Amygdala (tissue), 56 donors: ENCODE measurements at places on chromosomes 6 and 20.

DNA sequence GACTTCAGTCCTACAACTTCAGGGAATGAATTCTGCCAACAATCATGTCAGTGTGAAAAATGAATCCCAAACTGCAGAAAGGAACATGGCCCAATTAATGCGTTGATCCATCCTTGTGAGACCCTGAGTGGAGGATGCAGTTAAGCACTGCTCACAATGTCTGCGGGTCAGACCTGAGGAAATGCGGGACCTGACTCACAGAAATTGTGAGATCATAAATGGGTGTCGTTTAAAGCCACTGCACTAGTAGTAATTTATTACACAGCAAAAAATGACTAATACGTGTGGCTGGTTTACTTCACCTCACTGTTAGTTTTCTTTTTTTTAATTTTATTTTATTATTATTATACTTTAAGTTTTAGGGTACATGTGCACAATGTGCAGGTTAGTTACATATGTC, 505.0 kb downstream of the PRKN start:
- DNase-seq, result no peak

- DNase-seq, result no peak
Measured at GRCh38 chr6:89257346-89257745, 40.2 kb upstream of the GABRR1 start.

DNA sequence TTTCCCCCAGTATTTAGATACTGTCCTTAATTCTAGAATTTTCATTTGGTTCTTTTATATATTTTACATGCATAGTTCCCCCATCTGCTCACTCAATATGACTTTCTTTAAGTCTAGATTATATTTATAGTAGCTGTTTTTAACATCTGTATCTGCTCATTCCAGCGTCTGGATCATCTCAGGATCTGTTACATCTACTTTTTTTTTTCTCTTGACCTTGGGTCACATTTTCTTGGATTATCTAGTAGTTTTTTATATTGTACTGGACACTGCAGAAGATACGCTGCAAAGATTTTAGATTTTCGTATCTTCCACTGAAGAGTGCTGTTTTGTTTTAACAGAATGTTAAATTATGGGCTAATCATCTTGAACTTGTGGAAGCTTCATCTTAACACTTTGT, 20.7 kb downstream of the RAB22A start:
- DNase-seq, result no peak

GRCh38 chr20:58194175-58194791, 34.2 kb downstream of the ANKRD60 start:
- no peak for DNase-seq

DNA sequence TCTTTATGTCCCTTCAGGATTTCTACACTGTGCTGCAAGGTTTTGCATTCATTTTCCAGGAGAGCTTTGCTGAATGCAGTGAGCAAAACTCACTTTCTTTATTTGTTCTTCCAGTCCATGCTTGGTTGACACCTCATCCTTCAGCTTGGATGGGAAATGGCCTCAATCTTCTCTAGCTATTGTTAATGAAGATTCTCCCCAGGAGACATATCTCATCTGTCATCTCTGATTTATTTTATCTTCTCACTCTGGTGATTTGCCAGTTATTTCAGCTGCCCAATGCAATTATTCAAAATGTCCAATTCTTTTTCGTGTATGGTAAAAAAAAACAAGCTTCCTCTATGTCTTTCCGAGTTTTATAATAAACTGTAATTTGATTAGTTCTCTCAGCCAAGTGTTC, 77.9 kb upstream of the PAK5 start:
- no peak for DNase-seq

- no peak for DNase-seq
Measured at GRCh38 chr6:129184808-129185366, 301.9 kb downstream of the LAMA2 start.

DNA sequence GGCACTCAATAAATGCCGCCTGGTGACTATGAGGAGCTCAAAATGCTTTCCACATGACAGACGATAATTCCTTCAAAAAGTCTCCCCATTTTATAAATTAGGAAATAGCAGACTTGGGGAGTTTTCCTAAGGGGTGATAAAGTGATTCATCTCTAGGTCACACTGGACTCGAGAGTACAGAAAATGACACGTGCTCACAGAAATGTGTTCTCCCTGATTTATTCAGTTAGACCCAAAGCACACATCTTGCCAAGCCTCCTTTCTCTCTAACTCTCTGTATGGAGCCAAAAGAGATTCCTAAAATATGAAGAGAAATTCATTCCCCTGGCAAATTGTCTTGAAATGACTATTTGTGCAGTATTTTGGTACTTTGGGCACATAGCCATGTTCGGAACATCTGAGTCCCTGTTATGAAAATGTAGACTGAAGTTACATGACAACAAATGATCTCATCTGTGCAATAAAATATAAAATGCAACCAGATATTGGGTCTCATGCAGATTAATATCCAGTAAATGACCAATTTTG, 381.1 kb downstream of the TFAP2B start:
- no peak for DNase-seq

DNA sequence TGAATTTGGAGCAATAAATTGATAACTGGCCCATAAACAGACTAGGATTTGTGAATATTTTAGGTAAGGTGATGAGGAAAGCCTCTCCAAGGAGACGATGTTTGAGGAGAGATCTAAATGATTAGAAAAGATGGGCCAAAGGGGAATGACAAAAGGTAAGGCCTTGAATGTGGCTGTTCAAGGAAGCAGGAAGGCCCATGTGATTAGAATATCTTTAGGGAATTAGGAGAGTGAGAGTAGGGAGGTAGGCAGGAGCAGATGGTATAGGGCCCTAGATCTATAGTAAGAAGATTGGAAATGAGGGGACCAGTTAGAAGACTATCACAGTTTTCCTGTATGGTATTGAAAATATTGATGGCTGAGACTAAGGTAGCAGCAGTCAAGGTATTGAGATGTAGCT, 6.7 kb downstream of the HSF2 start:
- DNase-seq, result no peak

DNA sequence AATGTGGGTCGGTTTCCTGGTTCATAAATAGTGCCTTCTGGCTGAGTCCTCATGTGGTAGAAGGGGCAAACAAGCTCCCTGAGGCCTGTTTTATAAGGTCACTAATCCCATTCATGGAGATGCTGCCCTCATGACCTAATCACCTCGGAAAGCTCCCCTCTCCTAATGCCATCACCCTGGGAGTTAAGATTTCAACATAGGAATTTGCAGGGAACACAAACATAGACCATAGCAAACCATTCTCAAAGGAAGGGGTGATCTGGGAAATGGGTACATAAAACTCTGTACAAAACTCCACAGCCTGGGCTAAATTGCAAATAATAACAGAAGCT, 1.5 kb upstream of the ADTRP start:
- DNase-seq, result no peak

DNA sequence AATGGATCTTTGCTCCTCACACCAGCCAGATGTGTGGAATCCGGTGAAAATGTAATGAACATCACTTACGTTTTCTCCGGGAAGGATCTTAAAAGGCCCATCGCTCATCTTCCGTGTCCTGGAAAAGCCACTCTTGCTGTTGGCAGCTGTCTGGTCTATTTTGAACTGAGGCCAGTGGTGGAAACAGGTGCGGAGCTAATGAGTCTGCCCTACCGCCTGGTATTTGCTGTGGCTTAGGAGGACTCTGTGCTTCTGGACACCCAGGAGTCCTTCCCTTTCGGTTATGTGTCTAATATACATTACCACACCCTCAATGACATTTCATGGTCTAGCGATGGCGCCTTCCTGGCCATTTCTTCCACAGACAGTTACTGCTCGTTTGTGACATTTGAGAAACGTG, 264.2 kb upstream of the PREP start:
- DNase-seq, result no peak

- no peak for DNase-seq
Measured at GRCh38 chr6:21426841-21427490, 166.6 kb upstream of the SOX4 start.

DNA sequence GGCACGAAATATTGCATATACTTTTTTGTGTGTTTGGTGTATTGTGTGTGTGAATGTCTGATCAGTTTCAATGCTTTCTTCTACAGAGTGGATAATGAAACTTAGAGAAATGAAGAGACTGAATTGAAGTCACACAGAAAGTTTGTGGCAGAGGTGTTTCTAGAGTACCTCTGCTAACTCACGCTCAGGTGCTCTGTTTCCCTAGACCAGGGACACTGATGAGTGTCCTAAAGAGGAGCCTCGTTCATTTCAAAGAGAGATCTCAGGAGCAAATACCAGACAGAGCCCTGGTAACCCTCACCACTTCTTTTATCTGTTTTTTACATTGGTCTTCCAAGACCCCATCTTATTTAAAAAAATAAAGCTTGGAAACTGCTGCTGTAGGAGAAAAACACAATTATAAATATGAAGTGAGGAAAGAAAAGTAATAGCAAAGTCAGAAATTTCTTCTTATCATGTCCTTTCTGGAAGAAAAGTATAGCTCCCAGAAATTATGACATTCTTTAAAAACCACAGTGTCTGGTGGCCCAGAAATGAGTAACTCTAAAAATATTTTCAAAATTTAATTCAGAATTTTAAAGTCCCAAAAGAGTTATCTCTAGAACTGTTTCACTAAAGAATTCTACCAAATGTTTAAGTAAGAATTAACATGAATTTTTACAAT, 720.6 kb downstream of the RFPL4B start:
- DNase-seq, result no peak

DNA sequence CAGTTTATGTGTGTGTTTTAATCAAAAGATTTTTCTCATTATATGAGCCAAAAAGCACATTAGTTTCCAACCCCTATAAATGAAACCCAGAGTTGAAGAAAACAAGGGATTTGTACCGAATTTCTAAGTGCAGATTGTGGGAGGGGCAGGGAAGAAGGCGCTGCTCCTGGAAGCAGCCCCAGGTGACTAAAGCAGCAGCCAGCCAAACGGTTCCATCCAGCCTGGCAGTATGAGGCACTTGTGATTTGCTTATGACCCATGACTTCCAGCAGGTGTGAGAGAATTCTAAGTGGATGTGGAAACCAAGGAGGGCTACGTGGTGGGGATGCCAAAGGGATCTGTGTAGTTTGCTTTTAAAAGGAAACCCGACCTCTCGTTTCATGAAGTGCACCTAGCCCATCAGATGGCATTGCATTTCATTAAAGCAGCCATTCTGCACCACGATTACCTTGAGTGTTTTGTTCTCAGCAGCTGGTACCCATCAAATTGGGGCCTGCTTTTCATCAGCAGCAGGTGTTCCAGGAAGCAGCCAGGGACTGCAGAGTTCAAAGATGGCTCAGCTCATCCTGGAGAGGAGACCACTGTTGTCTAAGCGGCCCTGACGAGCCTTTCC, 79.1 kb downstream of the DTD1 start:
- no peak for DNase-seq

DNA sequence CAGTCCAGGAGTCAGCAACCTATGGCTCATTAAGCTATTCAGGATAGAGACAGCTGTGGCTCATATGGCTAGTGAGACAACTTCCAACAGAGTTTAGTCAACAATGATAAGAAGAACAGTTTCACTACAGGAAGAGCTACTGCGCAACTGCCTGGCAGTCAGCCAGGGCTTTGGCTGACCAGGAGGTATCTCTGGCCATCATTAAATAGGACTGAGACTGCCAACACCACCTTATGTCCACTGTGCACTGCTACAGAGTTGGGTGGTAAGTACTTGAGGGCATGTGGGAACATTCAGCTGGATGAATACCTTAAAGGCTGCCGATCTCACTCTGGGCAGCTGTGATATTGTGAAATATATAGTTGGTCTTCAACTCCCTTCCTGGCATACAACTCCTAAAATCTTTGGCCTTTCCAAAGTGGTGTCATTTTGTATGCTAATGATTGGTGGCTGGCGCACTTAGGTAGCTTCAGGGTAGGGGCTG, 52.2 kb upstream of the FAM83C start:
- DNase-seq, result no peak

DNA sequence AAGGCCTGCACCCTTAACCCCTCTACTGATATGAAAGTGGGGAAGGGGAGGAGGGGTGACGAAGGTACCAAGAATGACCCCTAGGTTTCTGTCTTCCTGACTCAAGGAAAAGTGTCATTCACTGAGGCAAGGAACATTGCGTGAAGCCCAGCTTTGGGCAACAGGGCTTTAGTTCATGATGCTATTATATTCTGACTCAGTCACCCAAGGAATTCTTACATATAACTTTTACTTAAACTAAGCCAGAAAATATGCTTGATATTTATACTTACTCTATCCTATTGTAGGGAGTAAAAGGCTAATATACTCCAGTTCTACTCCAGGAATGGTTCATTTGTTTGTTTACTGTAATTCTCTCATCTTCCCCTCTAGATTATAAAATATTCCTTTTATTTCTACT, 60.5 kb downstream of the DOP1A start:
- no peak for DNase-seq

GRCh38 chr6:145705561-145705960, 29.8 kb downstream of the EPM2A start:
- no peak for DNase-seq

GRCh38 chr6:43702534-43703440, 15.2 kb upstream of the MRPS18A start:
- no peak for DNase-seq

- DNase-seq, result no peak
Measured at GRCh38 chr6:36970892-36971842, 14.8 kb downstream of the MTCH1 start.

DNA sequence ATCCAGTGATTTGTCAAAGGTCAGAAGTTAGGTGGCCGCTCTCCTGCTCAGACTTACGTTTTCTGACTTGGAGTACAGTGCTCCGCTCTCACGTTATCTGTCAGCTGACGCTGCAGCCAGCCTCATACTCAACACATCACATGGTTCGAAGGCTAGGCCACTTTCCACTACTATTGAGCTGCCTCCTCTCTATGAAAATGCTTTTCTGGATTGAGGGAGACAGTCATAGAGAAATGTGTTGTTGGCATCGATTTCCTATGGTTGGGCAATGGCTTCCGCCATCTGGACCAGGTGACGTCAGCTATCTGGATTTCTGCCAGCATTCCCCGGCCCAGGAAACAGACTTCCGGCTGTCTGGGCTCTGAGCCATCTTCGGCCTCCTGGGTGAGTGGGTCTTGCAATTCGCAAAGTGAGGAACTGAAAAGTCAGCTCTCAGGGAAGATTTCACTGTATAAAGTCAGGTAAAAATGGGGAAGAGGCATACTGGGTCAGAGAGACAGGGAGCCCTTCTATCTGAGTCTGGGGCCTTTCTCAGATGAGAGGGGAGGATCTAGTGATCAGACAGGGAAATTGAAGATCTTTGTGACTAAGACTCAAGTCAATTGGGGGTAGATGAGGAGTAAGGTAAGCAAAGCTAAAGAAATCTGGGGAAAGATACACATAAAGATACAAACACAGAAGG, 37.5 kb upstream of the IER3 start:
- peak; percentile 87 for DNase-seq

DNA sequence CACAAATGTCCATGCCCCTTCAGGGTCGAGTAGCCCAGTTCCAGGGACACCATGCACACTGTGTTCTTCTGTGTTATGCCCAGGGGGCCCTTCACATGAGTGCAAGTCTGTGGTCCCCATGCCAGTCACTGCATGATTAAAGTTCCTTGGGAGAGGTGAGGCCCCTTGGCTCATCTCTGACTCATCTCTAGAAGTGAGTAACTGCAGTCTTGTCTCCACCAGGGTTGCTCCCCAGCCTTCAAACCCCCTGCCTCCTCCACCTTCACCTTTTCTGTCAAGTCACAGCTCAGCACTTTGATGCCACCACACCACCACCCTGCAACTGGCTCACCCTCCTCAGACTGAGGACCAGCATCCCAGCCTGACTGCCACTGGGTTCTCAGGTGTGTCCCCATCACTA, 161.7 kb downstream of the UNC5CL start:
- DNase-seq, result no peak

- DNase-seq, result no peak
Measured at GRCh38 chr20:63577317-63577894, 3.4 kb upstream of the HELZ2 start.
